Activated CD4-positive, alpha-beta T cell treated with anti-CD3 and anti-CD28 coated beads, Interleukin-2, amount 50 U/mL, for 4 hours (primary cell): ENCODE measurements at places on chromosomes 7 and 10.
A peak's percentile ranks its signal among the peaks of the same experiment; 100 is the strongest.

DNA sequence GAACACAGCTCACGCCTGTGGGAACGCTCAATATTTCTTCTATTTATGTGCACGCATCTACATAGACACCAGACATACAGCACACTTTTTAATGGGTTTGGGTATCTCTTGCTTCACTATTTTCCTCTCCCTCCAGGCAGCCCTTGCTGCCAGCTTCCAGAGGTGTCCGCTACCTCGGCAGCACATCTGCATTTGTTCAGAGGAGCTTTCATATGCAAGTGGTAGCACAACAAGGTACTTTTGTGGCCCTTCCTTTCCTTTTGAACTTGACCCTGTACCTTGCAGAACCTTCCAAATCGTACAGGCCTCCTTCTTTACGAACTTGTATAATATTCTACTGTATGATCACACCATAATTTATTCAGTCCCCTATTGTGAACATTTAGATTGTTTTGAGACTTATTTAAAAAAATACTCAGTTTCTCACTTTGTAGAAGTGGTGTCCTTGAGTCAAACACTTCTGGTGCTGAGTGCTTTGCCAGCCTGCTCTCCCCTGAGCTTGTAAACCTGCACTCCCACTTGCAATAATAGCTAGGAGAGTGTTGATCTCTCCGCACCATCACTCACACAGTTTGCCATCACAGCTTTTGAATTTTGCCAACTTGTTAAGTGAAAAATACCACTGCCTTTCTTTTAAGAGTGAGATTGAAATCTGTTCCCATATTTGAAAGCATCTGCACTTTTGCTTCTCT, 106.0 kb upstream of the ZNF32 start:
- DNase-seq, result no peak

DNA sequence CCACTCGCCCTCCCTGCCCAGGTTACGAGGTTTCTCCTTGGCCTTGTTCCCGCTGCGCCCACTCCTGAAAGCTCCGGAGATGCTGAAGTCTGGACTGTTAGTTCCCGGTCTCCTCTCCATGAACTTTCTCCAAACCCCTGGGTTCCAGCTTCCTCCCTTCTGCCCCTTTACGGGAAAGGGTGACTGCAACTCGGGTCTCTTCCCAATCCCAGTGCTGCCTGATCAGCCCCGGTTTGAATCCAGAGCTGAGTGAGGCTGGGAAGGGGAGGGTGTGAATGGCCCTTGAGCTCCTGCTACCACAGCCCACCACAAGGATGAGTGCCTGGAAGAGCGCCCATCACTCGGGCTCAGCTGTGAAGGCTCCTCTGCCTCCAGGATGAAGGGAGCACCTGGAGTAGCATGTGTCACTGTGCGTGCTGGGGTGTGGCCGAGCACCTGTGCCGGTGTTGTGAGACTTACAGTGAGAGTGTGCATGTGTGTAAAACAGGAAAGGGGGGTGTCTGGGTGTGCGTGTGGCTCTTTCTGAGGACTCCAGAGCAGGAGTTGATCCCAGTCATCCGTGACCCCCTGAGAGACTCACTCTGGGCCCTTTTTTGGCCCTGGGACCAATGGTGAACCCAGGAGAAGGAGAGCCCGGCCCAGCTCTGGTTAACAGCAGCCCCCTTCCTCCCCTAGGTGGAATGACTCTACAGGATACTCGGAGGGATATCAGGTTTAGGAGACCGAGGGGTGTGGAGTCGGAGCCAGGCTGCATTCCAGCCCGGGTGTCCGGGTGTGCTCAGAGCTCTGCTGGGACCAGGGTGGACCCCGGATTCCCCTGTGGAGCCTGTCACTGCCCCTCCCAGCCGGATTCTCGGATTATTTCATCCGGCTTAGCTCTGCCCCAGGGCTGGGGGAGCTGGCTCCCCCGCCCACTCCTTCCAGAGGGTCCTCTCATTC, 1.1 kb upstream of the ZNF467 start:
- DNase-seq, result no peak

- no peak for DNase-seq
Observed at GRCh38 chr10:86705905-86706304, 37.6 kb downstream of the LDB3 start.

DNA sequence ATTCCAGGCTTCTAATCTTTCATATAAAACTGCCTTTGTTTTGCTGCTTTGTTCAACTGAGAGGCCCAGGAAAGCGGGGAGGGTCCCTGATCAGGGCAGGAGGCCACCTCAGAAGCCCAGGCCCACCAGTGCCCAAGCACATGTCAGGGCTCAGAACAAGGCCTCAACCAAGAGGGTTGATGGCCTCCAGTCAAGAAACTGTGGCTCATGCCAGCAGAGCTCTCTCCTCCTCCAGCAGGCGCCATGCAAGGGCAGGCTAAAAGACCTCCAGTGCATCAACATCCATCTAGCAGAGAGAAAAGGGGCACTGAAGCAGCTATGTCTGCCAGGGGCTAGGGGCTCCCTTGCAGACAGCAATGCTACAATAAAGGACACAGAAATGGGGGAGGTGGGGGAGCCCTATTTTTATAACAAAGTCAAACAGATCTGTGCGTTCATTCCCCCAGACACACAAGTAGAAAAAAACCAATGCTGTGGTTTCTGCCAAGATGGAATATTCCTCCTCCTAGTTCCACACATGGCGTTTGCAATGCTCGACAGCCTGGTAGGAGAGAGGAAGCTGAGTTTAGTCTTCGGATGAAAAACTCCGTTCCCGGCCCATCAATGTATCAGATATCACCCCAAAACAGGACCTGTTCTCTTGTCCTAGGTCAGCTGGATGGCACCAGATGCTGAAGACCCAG, 34.0 kb downstream of the PSAP start:
- no peak for DNase-seq

DNA sequence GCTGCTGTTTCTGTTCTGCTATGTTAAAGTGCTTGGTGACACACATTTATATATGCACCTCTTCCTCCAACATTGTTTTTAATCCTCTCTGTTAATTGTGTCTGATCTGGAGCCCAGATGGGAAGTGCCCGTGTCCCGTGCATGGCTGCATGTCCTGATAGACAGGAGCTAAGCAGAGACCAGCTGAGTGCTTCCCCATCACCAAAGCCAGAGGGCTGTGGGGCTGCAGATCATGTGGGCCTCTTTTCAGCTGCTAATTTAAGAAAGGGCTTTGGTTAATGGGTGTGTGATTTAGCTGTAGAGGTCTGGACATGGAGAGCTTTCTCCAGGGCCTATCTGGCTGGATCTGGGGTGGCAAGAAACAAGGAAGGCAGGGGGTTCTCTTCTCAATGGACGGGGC, 96.5 kb upstream of the NPS start:
- no peak for DNase-seq

DNA sequence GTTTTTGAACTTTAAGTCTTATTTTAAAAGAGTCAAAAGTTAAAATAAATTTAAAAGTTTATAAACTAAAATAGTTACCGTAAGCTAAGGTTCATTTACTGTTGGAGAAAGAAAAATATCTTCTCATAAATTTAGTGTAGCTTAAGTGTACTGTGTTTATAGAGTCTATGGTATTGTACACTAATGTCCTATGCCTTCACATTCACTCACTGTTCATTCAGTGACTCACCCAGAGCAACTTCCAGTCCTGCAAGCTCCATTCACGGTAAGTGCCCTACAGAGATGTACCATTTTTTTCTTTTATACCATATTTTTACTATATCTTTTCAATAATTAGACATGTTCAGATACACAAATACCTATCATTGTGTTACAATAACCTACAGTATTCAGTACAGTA, 97.6 kb downstream of the PTN start:
- DNase-seq, result no peak

DNA sequence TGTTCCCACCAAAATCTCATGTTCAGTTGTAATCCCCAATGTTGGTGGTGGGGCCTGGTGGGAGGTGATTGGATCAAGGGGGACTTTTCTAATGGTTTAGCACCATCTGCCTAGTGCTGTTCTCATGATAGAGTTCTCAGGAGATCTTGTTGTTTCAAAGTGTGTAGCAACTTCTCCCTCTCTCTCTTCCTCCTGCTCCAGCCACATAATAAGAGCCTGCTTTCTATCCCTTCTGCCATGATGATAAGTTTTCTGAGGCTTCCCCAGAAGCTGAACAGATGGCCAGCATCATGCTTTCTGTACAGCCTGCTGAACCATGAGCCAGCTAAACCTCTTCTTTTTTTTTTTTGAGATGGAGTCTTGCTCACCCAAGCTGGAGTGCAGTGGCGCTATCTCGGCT, 910.6 kb downstream of the KCNMA1 start:
- DNase-seq, result no peak

DNA sequence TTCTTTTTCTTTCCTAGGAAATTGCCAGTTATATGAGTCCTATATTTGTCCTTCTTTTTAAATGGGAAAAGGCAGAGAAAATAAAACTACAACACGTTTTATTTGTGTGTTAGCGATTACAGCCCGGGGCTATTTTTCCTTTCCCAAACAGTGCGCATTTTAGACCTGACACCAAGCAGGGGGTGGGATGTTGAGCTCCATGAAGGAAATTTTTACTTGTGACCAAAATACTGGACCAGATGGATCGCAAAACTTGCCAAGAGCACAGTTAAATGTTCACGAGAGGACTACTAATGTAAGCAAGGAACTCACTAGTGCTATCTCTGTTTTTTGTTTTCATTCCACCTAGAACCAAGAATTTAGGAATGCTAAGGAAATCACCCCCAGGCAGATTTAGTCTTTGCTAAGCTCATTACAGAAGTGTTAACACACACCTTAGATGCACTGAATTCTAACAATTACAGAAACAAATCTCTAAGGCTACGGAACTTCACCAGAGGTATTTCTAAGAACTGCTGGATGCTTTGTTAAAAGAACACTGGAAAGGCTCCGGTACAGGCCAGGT, 114.8 kb downstream of the JAZF1 start:
- no peak for DNase-seq

DNA sequence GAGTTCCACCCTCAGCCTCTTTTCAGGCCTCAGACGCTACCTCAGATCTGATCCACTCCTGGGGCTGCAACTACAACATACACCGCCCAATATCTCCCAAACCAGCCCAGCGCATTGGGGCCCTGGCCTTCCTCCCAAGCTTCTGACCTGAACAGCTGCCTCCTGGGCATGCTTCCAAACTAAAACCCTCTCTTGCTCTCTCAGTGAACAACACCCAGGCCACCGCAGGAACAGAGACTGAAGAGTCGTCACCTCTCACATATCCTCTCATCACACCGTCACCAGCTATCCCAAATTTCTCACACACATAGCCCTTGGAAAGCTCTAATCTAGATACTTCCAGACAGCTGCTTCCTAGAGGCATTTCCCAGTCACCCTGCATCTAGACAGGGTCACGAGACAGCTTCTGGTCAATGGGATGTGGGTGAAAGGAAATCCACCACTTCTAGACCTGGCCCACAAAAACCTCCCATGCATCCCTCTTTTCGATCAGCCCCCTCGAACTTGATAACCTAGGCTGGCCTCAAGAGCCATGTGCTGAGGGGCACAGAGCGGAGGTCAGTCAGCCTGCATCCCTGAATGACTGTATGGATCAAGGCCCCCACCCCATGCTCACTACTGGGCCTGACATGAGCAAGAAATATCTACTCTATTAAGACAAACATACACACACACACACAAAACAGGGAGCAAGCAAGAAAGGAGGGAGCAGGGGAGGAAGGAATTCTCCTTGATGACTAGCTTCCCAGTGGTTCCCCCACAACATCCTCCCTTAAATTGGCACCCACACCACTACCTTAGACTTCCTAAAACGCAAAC, 1.8 kb downstream of the PARP12 start:
- no peak for DNase-seq

- peak; percentile 6 for DNase-seq
Observed at GRCh38 chr7:66099551-66100407, 14.9 kb upstream of the CRCP start.

DNA sequence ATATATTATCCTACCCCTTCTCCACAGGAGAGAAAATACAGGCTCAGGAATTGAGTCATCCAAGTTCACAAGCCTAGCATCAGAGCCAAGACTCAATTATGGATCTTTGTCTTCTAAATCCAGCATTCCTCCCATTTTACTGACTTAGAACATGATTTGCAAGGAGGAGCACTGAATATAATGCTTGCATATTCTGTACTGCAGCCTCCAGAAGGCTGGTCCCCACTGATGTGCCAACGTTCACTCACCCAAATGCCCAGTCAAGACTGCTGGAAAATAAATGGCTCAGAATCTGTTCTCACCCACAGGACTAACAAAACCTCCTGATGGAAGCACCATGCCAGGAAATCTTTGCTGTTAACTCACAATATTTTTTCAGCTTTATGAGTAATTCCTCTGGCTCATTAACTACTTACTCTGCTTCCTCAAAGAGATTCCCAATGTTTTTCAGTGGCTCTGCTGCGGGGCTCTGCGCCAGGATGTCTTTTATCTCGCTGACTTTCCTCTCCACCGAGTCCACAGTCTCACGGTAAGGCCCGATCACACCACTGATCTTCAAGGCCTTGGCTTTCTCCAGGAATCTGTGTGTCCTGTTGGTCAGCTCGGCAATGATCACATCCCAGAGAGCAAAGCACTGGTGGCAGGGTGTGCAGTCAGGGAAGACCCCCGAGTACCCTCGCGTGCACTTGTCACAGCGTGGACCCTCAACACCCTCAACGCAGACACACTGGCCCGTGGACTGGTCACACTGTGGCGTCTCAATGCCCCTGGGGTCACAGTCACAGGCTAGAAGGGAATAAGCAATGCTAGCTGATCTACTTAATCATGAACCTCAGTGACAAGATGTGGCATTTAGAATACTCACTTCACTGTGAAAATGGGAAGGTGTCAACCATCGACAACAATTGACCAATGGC, 48.8 kb downstream of the DLD start:
- DNase-seq, result no peak

DNA sequence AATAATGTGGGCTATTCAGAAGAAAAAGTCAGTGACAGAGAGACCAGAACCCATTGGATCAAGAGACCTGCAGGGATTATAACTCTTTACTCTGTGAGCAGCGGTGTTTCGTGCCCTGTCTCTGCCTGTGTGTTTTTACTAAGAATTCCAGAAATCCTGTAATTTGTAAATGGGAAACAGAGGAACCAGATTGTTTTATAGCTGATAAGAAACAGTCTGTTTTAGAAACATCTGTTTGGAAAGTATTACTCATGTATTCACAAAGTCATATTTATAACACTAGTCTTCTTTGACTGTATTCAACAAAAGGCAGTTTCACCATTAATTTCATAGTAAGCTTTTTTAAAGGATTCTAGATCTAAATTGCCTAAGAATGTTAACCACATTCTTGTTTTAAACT, 30.0 kb upstream of the VDAC2 start:
- no peak for DNase-seq

DNA sequence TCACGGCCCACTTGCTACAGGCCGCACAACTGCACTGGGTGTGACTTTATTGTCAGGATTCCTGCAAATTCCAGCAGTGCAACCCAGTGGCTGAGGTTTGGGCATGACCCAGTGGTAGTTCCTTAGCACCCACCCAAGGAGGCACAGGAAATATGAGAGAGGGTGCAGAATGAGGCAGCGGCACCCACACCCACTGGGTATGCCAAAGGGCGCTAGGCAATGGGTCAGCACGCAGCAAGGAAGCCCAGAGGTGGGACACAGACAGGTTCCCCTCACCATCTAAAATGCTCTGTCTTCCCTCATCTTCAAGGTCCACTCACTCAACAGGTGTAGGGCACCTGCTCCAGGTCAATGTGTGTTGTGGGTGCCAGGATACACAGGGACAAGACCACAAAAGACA, 357.8 kb upstream of the MKI67 start:
- no peak for DNase-seq
